ENCODE measurements at places on chromosomes 6 and 20. TPM values are rescaled to one million over a fixed set of nuclear protein-coding genes. Genes with fewer than 3 reads are reported as not detected.

GRCh38 chr6:116763906-116764628 is 1.5 kb downstream of the FAM162B start:
- DNase-seq = no peak

CFAP61 gene
- total RNA-seq = not detected

- no peak for DNase-seq
Measured at GRCh38 chr20:58981628-58982364, 740 bp downstream of the NELFCD start.

- DNase-seq = no peak
Measured at GRCh38 chr6:125867483-125867942, 76.8 kb downstream of the NCOA7 start.

DNA sequence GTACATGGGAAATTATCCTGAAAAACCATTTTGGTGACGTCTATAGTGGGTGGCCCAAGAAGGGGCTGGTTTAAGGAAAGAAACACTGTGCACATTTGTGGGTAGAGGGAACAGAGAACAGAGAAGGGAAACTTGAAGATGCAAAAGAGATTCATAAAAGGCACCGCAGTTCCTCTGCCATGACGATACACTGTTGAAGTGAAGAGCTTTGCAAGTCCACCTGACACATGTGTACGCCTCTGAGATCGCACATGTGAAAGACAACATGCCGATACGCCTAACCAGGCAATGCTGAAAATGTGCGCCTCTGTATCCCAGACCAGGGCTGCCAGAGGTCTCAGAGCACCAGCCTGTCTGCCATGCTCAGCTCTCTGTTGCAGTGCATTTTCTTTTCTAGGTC is 180.9 kb downstream of the KIF16B start:
- DNase-seq = no peak
